Activated naive CD4-positive, alpha-beta T cell treated with Interleukin-2 at 50 U/mL for 16 hours (primary cell): ENCODE measurements at places on chromosomes 5 and 9.
A peak's percentile ranks its signal among the peaks of the same experiment; 100 is the strongest.

- DNase-seq, result no peak
Observed at GRCh38 chr9:103721056-103721455, 373.1 kb upstream of the SMC2 start.

DNA sequence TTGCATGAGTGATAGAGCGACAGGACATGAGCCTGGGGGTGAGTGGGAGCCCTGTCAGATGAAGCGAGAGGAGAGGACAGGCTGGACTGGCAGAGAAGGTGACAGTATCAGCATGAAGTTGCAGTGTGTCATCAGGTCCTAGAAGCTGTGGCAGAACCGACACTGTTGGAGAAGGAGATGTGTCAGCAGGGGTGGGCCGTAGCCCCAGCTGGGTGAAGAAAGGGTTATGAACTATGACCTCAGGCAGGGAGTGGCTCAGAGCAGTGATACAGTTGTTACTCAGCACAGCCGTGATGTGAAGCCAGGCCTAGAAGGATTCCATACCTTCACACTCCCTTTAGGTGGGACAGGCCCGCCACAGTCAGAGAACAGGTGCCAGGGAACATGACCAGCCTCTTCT is 7.6 kb downstream of the PCYOX1L start:
- no peak for DNase-seq

DNA sequence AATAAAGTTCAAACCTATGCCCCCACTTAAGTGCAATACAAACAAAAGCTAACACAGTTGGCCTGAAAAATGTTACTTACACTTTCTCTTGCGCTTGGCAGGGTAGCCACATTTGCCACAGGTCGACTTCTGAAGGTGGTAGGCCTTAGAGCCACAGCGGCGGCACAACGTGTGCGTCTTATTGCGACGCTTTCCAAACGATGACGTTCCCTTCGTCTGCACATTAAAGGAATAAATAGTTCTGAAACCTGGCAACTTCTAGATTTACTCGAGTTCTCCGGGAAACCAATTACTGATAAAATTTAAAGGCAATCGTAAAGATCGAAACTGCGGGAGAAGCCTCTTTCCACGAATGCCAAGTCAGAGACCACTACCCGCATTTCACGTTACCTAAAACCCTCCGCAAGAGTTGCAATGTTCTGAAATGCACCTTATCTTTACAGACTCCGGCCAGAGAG is 602 bp downstream of the RPL37 start:
- DNase-seq, result peak; percentile 50

DNA sequence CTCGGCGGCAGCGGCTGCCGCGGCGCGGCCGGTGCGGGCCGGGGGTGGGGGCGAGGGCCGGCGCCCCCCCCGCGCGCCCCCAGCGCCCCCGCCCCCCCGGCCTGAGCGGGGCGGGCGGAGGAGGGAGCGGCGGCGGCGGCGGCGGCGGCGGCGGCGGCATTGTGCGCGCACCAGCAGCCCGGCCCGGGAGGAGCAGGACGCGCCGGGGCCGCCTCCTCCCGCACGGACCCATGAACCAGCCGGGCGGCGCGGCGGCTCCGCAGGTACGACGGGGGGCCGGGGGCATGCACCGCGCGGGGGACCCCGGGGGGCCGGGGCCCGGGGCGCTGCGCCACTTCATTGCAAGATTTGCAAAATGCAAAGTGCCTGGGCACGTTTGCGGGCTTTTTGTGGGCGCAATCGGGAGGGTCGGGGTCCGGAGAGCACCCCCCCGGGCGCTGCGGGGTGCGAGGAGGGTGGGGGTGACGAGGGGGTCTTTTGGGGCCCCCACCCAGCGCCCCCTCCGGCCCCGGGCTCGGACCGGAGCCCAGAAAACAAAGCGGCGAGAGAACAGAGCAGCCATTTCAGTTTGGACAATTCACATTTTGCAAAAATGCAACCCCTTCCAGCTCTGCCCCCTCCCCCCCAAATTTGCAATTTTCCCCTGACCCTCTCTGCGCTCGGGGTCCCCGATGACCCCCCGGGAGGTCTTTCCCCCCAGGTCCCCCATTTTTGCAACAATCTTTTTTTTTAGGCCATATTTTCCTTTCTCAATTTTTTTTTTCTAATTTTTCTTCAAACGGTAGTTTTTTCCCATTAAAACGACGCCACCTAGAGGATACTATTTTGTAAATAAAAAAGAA is at the start of gene ZNF618:
Gene ZNF618 (plus strand): TSS at position 159 of the 842 bp plus-strand sequence. CDS start 72 bp downstream, at position 231.
- DNase-seq, result peak; percentile 4

- DNase-seq, result no peak
Observed at GRCh38 chr9:75713335-75713734, 177.1 kb upstream of the PCSK5 start.

GRCh38 chr9:7338586-7339281 is 460.8 kb downstream of the DMAC1 start:
- no peak for DNase-seq

DNA sequence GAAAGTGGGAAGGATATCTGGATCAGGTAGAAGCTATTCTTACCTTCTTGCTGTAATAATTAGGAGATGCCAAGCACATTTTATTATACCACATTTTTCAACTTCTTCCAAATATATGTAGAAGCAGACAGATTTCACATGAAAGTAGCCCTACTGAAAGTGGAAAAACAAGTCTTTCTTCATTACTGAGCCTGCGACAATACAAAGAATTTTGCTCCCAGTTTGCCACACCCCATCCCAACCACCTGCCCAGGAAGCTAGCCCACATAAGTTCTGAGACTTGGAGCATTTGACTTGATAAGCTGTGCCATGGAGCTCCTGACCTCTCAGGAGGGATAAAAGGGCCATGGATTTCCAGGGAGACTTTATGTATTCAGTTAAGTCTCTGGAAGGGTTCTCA is 249.1 kb upstream of the ADCY2 start:
- DNase-seq, result no peak

GRCh38 chr9:109775516-109775915 is 4.5 kb upstream of the PALM2AKAP2 start:
- DNase-seq, result no peak

- DNase-seq, result no peak
Observed at GRCh38 chr9:97970165-97970564, 13.0 kb upstream of the ANP32B start.

DNA sequence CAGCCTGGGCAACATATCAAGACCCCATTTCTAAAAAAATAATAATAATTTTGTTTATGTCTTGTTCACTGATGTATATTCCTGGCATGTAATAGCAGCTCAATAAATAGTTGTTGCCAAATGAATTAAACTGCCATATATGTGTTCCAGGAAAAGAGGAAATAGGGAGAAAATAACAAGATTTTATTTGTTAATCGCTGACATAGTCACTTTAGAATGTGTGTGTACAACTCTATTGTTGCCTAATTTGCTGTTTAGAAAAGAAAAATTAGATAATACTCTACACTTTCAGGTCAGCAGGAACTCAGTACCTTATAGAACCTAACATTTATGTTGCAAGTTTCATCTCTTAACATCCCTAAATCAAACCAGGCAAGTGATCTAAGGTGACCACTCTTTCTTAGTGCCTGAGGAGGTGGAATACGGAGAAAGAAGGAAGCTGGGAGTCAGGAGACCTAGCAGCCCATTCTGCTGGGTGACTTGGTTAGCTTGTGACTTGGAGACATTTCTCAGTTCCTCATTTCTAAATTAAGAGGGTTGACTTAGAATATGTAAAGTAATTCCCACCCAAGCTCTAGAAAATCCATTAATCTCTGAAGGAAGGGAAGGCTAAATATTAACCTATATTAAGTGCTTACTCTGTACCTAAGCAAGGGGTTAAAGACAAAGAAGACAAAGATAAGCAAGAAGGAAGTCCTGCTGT is 110.3 kb upstream of the IQGAP2 start:
- DNase-seq, result no peak

DNA sequence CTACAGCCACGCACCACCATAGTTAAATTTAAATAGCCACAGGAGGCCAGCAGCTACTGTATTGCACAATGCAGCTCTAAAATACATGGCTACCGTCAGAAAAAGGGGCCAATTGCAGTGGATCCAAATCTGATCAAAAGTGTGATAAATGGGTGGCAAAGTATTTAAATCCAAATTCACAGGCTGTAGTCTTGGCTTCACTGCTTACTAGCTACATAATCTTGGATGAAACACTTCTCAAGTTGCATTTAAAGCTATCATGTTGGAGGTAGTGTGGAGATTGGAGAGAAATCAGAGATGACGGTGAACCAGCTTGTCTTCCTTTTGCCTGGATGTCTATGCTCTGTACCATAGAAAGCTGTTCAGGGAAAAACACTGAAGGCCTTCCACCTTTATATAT is 24.0 kb upstream of the SLC44A1 start:
- no peak for DNase-seq

- DNase-seq, result no peak
Observed at GRCh38 chr5:12284604-12285003, 380.4 kb upstream of the CTNND2 start.

DNA sequence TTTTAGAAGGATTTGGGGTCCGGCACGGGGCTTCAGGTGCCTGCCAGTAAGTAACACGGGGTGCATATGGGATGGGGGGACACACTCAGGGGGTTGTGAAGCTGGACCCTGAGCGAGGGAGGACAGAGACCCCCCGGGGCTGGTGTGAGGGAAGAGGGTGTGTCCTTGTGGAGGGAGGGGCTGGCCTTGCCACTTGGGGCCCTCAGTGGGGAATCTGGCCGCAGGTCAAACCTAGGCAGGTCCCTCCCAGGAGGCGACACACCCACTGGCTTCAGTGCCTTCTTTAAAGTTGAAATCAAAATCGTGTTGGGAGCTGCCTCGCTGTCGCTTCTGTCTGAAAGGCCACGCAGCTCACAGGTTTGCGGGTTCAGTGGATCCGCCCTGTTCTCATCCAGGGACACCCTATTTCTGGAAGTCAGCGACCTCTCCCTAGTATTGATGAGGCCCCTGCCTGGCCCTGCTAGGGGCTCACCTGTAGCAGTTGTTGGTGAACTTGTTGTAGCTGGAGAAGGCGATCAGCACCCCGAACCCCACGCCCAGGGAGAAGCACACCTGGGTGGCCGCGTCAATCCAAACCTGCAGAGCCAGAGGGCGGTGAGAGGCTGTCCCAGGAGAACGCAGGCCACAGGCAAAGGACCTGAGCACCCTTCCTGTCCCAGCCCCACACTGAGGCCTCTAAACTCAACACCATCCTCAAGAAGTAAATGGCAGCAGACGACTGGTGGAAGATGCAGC is 29.4 kb downstream of the SLC6A3 start:
- no peak for DNase-seq

DNA sequence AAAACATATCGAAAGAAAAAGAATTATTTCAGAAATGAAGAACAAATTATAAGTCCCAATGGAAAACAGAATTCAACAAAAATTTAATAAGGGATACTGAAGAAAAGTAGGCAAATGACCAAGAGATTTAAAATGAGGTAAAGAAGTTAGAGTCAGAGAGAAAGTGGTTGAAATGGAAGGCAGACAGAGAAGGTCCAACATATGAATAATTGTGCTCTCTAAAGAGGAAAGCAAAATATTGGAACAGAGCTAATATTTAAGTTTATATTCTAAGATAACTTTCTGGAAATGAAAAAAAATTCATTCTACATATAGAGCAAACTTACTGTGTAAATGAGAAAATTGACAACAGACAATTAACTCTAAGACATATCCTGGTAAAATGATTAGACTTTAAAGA is 94.1 kb downstream of the PTCH1 start:
- no peak for DNase-seq

DNA sequence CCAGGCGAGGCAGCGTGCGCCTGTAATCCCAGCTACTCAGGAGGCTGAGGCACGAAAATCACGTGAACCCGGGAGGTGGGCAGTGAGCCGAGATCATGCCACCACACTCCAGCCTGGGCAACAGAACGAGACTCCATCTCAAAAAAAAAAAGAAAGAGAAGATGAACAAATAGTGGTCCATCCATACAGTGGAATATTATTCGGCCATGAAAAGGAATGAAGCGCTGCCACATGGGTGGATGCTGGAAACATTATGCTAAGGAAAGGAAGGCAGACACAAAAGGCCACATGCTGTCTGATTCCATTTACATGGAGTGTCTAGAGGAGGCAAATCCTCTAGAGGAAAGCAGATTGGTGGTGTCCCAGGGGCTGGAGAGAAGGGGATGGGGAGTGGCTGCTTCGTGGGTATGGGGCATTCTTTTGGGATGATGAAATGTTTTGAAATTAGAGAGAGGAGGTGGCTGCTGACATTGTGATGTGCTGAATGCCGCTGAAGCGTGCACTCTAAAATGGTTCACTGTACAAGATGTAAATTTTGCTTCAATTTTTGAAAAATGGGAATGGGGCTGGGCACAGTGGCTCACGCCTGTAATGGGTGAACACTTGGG is 17.0 kb downstream of the PLPP7 start:
- DNase-seq, result no peak

- DNase-seq, result no peak
Observed at GRCh38 chr5:168908207-168908606, 329.0 kb upstream of the PANK3 start.

- no peak for DNase-seq
Observed at GRCh38 chr5:132781029-132781428, 4.0 kb upstream of the SEPTIN8 start.

DNA sequence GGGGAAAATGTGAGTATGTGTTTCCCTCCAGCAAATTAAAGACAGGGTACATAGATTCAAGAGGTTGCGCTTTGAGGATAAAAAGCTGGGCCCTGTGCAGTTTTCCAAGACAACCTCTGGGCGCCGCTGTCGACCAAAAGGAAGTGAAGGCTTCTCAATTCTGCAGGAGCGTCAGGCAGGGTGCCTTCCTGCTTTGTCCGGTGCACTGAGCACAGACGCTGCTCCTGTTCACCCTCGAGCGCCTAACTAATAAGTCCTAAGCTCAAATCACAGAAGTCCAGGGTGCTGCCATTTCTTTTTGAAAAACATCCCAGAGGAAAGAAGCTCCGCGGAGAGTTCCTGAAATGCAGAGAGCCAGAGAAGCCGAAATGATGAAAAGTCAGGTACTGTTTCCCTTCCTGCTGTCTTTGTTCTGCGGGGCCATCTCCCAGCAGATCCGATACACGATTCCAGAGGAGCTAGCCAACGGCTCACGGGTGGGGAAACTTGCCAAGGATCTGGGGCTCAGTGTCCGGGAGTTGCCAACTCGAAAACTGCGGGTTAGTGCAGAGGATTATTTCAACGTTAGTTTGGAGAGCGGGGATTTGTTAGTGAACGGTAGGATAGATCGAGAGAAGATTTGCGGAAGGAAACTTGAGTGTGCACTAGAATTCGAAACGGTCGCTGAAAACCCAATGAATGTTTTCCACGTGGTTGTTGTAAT is at the start of gene PCDHGB1:
Gene PCDHGB1 (plus strand): TSS at position 183 of the 703 bp plus-strand sequence. CDS start 162 bp downstream, at position 345.
- peak; percentile 37 for DNase-seq

DNA sequence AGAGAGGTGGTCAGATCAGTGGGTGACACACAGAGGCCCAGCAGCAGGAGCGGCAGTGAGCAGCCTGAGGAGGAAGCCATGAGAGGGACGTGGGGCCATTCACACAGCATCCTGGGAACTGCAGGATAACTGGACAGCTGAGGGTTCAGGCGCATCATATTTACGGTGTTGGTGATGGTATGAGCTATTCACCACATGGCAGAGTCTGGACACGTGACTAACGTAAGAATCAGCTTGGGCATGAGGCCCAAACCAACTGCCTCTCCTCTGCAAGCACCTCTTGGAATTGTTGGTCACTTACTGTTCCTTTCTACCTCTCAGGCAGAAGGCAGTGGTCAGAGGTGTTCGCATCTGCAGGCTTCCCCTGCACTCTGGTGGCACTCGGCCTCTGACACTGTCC is 141.1 kb downstream of the ENTREP1 start:
- no peak for DNase-seq

- DNase-seq, result no peak
Observed at GRCh38 chr5:2375291-2375690, 376.2 kb downstream of the IRX2 start.
